SJCRH30 (cell line): ENCODE measurements at places on chromosomes 5 and 9. TPM values are rescaled to one million over a fixed set of nuclear protein-coding genes. Genes with fewer than 3 reads are reported as not detected.

The HMCN2 gene
- total RNA-seq: 5.6 and 5.8 TPM in 2 replicates

The DAPK1 gene
- 62.0 and 73.5 TPM in 2 replicates for total RNA-seq

The ZDHHC11B gene
- total RNA-seq: 0.22 TPM in 1 of 2 replicates, not detected in the other

The TRIM23 gene
- 13.8 and 16.4 TPM in 2 replicates for total RNA-seq

The IFNA2 gene
- not detected in 2 replicates for total RNA-seq

The DNLZ gene
- total RNA-seq: 17.0 and 19.4 TPM in 2 replicates

The NR5A1 gene
- total RNA-seq: not detected in 2 replicates

The LSM11 gene
- 10.9 and 11.0 TPM in 2 replicates for total RNA-seq

The ZNF354C gene
- total RNA-seq: 14.9 and 15.8 TPM in 2 replicates

The PHYHD1 gene
- 20.7 and 23.2 TPM in 2 replicates for total RNA-seq

The WDR31 gene
- total RNA-seq: 0.77 and 0.79 TPM in 2 replicates

The PCDHGA9 gene
- 1.8 and 2.3 TPM in 2 replicates for total RNA-seq

The SLC25A25 gene
- 24.1 and 29.3 TPM in 2 replicates for total RNA-seq

The ZNG1C gene
- total RNA-seq: 84.0 and 88.7 TPM in 2 replicates

The HAVCR1 gene
- 0.18 TPM in 1 of 2 replicates, not detected in the other for total RNA-seq

The ZBTB26 gene
- 10.0 and 12.4 TPM in 2 replicates for total RNA-seq

The GPRIN1 gene
- 6.5 and 6.9 TPM in 2 replicates for total RNA-seq

The CCDC152 gene
- total RNA-seq: 0.20 and 0.23 TPM in 2 replicates
